ENCODE measurements at places on chromosomes 11 and 22. TPM values are rescaled to one million over a fixed set of nuclear protein-coding genes. Genes with fewer than 3 reads are reported as not detected.

Gene CREB3L1
- total RNA-seq, result 28.4 TPM

- no peak for DNase-seq
Observed at GRCh38 chr11:90447618-90448017, 224.8 kb upstream of the CHORDC1 start.

DNA sequence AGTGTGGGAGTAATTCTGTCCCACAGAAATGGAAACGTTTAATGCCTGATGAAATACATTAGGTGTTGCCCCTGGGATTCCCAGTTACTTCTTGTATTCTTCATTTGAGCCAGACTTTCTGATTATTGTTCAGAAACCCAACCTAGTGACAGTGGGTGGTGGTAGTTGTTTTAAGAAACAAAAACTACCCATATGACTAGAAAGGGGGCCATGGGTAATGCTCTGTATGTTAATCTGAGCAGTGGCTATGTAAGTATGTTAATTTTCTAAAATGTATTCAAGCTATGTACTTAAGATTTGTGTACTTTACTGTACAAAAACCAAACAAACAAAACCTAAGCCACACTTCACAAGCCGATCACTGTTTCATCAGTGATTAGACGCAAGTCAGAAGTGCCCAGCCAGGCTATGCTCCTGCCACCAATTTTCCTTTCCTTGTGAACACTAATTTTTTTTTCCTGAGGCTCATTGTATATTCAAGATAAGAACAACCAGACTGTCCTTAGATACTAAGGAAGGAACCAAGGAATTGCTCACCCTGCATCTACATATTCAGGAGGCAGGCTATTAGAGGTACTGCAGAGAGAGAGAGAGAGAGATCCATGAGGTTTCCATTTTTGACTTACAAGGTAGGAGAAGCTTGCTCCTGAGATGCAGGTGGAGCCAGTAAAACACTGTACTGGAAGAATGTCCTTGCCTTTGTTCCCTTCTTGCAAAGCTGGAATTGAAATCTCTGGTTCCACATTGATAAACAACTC lies 122.7 kb downstream of the DBX1 start:
- no peak for DNase-seq

DNA sequence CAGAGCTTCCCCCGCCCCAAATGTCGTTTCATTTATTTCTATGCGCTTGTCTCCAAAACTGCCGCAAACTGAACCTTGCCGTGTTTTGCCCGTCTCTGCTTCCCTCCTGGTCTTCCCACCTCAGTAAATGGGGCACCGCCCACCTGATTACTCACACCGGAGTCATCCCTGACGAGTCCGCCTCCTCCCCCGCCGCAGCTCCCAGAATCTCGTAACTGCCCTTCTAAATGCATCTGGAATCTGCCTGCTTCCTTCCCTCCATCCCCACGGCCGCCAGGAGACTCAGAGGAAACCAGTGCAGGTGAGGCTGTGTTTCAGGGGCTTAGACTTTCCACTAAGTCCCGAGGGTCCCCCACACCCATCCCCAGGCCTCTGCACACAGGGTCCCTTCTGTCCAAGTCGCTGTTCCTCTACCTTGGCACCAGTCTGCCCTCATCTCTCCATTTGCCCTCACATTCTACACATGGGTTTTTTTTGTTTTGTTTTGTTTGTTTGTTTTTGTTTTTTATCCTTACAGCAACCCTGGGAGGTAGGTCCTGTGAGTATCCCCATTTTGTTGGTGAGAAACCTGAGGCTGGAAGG lies 62.6 kb upstream of the PHF21B start:
- DNase-seq, result peak; percentile 87

DNA sequence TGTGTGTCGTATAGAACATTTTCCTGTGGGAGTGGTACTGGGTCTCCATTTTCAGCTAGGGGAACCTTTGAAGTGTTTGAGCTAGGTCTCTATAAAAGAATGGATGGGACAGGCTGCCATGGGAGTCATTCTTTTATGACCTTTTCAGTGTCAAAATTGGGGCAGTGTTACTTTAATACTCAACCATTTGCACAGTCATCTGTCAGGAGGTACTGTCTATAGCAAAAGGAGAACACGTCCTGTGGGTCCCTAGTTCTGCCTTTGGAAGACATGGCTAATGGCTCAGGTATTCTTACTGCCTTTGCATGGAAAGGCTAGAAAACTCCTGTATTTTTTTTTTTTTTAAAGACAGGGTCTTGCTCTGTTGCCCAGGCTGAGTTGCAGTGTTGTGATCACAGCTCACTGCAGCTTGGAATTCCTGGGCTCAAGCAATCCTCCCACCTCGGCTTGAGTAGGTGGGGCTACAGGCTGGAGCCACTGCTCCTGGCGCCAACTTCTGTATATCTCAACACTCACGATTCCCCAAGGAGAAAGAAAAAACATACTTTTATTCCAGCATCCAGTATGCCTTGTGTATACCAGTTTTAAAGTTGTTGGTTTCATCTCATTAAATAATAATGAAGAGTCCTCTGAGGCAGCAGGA lies 2.1 kb upstream of the ATF4 start:
- no peak for DNase-seq

Measured in fibroblast of lung (primary cell).